ENCODE measurements at places on chromosomes 2 and 18.
A peak's percentile ranks its signal among the peaks of the same experiment; 100 is the strongest.

DNA sequence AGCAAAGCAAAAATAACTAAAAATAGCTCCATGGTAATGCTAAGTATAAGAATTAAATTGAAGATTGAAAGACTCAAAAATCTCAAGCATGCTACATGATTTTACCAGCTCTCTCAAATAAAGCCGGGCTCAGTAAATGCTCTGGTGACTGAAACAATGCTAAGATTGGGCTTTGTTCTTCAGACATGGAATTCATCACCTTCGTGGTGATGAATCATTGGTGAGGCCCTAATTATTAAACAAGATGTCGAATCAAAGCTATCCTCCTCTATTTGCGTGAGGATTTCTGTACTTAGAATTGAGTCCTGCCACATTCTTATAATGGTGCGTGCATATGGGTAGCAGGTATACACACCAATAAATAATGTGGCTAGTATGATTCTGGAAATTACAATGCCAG is 58.8 kb upstream of the LRRTM1 start:
- no peak for DNase-seq

DNA sequence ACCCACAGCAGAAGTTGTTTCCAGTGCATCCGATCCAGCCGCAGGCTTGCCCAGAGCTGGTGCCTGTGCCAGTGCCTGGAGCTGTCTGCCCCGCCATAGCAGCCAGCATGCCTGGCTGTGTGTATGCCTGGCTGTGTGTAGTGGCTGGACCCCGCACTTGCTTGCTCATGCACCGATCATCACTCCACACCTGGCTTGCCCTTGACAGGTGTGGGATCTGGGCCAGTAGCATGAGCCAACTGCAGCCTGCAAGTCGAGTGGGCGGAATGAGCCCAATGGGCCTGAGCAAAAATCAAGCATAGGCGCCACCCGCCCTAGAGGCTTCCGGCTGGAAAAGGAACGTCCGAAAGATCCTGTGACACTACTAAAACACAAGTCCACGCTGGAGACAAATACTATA is 74.5 kb downstream of the EPB41L3 start:
- no peak for DNase-seq

DNA sequence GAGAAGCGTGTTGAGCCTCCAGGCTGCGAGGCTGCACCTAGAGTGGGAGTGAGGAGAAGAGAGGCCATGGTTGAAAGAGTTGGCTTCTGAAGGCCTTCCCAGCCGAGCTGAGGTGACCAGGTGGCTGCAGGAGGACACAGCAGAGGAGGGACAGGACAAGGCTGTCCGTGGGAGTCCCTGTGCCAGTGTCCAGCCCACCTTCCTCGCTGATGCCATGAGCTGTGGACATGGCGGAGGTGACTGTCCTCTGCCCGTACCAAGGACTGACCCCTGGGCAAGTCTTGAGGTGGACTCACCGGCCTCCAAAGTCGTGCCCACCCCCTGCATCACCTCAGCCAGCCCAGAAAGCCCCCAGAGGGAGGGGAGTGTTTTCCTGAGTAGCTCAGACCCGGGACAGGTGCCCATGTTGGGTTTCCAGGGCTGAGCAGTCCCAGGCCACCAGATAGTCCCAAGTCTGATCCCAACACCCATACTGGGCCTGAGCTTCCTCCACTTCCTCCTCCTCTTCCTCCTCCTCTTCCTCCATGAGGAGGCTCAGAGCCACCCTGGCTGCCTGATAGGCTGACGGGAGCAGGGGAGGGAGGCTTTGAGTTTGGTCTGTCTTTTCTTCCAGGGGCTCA is 43.0 kb upstream of the FOSL2 start:
- DNase-seq = no peak

DNA sequence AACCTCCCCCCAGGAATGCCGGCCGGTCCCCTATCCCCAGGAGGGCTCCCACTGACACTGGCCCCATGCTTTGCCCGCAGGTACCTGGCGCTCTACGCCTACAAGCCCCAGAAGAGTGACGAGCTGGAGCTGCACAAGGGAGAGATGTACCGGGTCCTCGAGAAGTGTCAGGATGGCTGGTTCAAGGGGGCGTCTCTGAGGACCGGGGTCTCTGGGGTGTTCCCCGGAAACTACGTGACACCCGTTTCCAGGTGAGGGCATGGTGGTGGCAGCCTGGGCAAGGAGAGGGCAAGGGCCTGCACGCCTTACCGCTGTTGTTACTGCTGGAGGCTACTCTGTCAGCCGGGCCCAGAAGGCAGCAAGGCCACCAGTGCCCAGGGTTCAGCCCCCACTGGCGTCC is 181.3 kb downstream of the SEPTIN10 start:
- DNase-seq = no peak

DNA sequence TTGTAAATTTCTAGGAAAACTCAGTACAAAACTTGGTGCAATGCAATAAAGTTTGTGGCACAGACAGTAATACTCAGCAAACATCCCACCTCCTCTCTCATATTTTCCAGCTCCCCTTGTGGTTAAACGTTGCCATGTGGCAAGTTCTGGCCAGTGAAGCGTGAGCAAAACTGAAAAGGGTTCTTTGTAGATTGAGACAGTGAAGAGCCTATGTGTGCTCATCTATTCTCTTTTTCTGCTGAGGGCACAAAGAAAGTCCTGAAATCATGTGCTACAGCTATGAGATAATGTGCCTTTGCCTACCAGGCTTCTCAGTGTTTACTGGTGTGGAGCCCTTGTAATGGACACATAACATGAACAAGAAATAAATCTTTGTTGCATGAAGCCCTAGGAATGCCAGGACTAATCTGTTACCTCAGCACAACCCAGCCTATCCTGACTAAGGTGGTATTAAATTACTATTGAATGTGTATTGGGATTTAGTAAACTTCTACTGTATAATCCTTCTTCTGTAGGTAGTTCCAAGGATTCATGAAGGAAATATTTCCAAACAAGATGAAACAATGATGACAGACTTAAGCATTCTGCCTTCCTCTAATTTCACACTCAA is 13.0 kb upstream of the TYMS start:
- DNase-seq = peak; percentile 78

- DNase-seq = no peak
Measured at GRCh38 chr2:171627412-171627811, 59.9 kb upstream of the DYNC1I2 start.

GRCh38 chr2:236855866-236856847 is 229.5 kb upstream of the COPS8 start:
- no peak for DNase-seq

- DNase-seq = no peak
Measured at GRCh38 chr2:171811245-171811628, 82.8 kb downstream of the SLC25A12 start.

DNA sequence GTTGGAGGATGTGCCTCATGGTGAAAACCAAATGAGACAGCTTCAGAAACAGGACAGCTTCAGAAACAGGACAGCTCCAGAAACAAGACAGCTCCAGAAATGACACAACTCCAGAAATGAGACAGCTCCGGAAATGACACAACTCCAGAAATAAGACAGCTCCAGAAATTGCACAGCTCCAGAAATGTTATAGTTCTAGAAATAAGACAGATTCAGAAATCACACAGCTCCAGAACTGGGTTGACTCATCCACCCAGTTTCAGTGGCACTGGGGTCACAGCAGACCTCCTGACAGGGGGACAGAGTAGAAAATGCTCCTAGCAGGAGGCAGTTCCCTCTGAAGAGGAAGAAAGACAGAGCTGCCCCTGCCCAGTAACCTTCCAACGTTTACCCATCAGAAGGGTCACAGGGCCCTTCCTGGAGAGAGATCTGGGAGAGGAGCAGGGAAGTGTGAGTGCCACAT is 26.9 kb upstream of the COL6A3 start:
- no peak for DNase-seq

- DNase-seq = no peak
Measured at GRCh38 chr2:232170396-232170795, 208.2 kb upstream of the ALPP start.
